Transverse colon (tissue), 4 donors: ENCODE measurements at places on chromosomes 4 and X.

- DNase-seq: no peak
Measured at GRCh38 chrX:12681047-12681446, 110.2 kb upstream of the PRPS2 start.

- DNase-seq: no peak
Measured at GRCh38 chr4:68465058-68465457, 17.8 kb downstream of the TMPRSS11E start.

- no peak for DNase-seq
Measured at GRCh38 chr4:70768301-70768948, 46.7 kb downstream of the RUFY3 start.

DNA sequence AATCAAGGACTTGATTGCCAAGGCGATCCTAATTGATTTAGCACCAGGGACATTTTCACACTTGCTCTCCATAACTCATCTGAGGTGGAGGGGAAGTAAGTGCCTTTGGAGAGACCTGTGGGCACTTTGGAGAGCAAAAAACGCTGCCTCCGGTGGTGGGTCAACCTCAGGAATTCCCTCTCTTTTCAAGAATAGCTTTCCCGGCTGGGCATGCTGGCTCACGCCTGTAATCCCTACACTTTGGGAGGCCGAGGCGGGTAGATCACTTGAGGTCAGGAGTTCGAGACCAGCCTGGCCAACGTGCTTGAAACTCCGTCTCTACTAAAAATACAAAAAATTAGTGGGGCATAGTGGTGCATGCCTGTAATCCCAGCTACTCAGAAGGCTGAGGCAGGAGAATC, 49.2 kb downstream of the PRPS1 start:
- no peak for DNase-seq
